Small intestine (tissue), 16 donors: ENCODE measurements at places on chromosomes 7 and 10. TPM values are rescaled to one million over a fixed set of nuclear protein-coding genes. Genes with fewer than 3 reads are reported as not detected.
A peak's percentile ranks its signal among the peaks of the same experiment; 100 is the strongest.

DNA sequence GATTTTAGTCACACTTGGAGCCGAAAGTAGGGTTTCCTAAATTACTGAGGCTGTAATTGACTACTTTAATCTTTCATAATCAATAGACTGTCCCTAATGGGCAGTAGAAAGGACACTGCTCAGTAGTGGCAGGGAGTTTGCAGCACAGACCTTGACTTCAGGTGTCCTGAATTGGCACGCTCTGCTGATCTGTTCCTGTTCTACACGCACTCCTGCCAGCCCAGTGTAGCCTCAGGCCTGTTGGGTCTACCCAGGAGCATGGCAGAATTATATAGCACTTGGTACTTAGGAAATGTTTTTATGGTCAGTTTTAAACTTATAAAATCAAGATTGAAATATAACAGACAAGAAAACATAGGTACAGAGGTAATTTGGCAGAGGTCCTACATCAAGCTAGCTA lies 9.0 kb downstream of the EIF4H start:
- H3K36me3 ChIP-seq, result peaks cover 46% of the 10 kb centered on the region
- no peak overlapping the region for H3K4me3 ChIP-seq

GRCh38 chr10:47453141-47454007 lies 30.5 kb downstream of the ANXA8 start:
- no peak for DNase-seq
- no peaks in the 10 kb centered on the region for H3K4me1 ChIP-seq
- H3K27ac ChIP-seq, result no peak overlapping the region
- H3K27me3 ChIP-seq, result no peaks in the 10 kb centered on the region
- H3K36me3 ChIP-seq, result no peaks in the 10 kb centered on the region

DNA sequence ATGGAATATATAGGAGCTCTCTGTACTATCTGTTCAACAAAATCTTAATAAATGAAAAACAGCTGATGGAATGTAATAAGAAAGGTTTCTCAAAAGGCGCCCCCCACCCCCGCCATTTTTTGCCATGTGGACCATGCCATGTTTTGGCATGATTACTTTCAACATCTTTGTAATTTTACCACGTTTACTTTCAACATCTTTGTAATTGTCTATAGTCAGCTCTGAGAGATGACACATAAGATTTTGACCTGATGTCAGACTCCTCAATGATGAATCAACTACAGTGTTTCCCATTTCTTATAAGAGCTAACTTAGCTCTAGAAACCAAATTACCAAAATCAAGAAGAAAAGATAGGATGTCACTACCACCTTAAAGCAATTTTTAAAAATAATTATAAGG lies 144.9 kb upstream of the AHR start:
- DNase-seq, result no peak
- no peaks in the 10 kb centered on the region for H3K36me3 ChIP-seq
- no peaks in the 10 kb centered on the region for H3K27me3 ChIP-seq

DNA sequence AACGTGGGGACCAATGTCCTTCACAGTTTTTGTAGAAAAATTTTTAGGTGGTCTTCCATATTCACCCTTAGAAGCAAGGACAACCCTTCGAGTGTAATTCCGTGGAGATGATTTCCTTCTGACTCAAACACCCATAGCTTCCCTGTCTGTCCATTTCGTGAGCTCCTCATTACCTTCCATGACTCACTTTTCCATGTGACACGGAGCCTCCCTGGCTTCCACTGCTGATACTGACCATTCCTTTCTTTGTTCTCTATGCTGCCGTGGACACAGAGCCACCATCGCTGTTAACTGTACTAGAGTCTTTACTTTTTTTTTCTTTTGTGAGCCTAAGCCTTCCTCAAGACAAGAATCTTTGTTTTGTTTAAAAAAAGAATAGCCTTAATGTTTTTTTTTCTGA lies 12.5 kb upstream of the ARMS2 start:
- H3K4me1 ChIP-seq, result no peaks in the 10 kb centered on the region
- H3K4me3 ChIP-seq, result no peak overlapping the region
- H3K27me3 ChIP-seq, result no peaks in the 10 kb centered on the region

- H3K36me3 ChIP-seq, result peaks cover 32% of the 10 kb centered on the region
- H3K4me3 ChIP-seq, result no peak overlapping the region
- DNase-seq, result no peak
- peaks cover 3% of the 10 kb centered on the region for H3K4me1 ChIP-seq
- no peaks in the 10 kb centered on the region for H3K27me3 ChIP-seq
These were observed 9.3 kb downstream of the TMEM248 start for GRCh38 chr7:66930341-66930740.

DNA sequence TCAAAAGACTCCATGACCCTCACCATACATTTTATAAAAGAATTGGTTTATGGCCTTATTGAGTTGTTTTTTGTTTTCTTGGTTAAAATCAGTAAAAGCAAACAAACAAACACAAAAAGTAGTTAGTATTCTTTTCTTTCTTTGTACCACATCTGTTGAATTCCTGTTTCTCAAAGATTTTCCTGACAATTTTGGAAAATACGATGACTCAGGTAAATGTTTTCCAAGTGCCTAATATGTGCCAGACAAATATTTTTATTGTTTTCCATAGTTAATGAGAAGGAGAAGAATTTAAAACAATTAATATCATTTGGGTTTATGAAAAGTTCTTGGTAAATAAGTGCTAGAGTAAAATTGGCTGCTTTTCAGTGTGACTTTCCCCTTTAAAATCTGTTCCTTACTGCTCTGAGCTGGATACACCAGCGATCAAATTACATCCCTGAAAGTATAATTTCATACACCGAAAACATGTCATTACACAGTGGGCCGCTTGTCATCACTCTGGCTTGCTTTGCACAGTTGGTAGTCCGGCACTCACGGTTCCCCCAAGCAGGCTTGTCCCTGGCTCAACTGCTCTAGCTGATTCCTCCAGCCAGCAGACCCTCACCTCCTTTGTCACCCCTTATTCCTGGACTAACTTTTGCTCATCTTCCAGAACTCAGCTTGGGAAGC lies 80.5 kb downstream of the TBXAS1 start:
- no peak overlapping the region for H3K4me3 ChIP-seq
- no peak overlapping the region for H3K27ac ChIP-seq
- H3K4me1 ChIP-seq, result peaks cover 2% of the 10 kb centered on the region
- H3K36me3 ChIP-seq, result no peaks in the 10 kb centered on the region
- DNase-seq, result no peak
- no peaks in the 10 kb centered on the region for H3K27me3 ChIP-seq

DNA sequence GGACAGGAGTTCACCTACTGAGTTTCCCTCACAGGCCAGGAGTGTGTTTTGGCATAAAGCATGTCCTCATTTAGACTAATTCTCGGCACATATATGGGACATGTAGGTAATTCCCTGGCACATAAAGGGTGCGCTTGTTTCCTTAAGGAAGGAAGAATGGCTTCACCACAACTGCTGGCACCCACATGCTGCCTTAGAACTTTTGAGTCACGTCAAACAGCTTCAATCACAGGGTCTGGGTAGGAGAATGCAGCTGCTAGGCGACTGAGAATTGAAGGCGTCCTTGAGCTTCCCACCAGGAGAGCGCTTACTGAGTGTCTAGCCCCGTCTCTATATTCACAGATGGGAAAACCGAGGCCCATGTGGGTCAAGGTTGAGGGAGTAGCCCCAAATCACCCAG lies 146.1 kb downstream of the CHN2 start:
- no peak for DNase-seq
- no peaks in the 10 kb centered on the region for H3K27me3 ChIP-seq
- peaks cover 6% of the 10 kb centered on the region for H3K36me3 ChIP-seq
- H3K4me1 ChIP-seq, result no peaks in the 10 kb centered on the region
- H3K4me3 ChIP-seq, result no peak overlapping the region

Gene NME8
- not detected for polyA plus RNA-seq

DNA sequence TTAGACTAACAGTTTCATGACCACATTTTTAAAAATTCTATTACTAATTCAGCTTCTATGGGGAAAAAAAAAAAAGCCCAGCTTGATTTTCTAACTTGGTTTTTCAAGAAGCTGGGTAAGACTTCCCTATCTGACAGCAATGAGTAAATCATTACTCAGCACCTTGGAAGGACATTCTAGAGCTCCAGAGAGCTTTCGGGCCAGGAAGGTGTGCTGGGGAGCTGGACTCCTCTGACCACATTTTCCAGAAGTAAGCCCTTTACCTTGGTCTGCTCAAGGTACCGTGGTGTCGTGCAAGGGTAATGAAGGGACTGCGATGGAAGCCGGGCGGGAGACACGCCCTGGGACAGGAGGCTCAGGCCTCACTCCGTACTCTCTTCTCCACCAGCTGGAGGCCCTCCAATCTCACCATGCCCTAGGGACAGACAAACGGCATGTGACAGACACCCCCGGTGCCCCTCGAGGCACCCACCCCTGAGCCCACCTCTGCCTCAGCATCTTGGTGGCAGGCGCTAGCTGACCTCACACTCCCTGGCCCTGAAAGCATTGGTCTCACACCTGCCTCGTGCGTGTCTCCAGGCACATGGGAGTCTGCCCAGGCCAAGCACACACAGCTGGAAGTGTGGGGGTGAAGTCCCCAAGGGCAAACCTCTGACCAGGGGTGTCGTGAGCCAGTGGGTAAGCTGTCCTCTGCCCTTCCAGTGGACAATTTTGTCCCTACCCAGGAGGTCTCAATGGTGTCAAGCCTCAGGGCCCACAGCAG lies 152.1 kb downstream of the OAT start:
- no peaks in the 10 kb centered on the region for H3K27me3 ChIP-seq
- no peak overlapping the region for H3K4me3 ChIP-seq
- H3K4me1 ChIP-seq, result no peaks in the 10 kb centered on the region
- H3K36me3 ChIP-seq, result no peaks in the 10 kb centered on the region
- no peak overlapping the region for H3K27ac ChIP-seq

DNA sequence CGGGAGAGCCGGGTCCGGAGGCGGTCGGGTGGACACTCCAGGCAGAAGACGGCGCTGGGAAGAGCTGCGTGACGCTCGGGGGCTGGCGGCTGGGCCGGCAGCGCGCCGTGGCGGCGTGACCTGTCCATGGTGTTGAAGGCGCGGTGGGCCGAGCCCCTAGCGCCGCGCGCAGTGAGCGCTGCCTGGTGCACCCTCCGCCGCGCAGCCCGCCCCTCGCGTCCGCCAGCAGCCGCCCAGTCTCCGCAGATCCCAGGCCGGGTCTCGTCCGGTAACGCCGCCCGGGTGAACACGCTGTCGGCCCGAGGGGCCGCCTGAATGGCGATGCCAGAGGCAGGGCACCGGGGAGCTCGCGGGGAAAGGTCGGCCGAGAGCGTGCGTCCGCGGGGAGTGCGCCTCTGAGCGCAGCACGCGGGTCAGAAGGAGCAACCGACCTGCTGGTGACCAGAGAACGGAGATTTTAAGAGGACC lies 657 bp upstream of the TMEM178B start:
- H3K4me1 ChIP-seq, result no peaks in the 10 kb centered on the region
- DNase-seq, result no peak
- H3K36me3 ChIP-seq, result no peaks in the 10 kb centered on the region
- peak overlapping the region; percentile 30 for H3K4me3 ChIP-seq
- H3K27me3 ChIP-seq, result peaks cover 16% of the 10 kb centered on the region

Gene PLEKHA8
- 5.0 TPM for polyA plus RNA-seq

DNA sequence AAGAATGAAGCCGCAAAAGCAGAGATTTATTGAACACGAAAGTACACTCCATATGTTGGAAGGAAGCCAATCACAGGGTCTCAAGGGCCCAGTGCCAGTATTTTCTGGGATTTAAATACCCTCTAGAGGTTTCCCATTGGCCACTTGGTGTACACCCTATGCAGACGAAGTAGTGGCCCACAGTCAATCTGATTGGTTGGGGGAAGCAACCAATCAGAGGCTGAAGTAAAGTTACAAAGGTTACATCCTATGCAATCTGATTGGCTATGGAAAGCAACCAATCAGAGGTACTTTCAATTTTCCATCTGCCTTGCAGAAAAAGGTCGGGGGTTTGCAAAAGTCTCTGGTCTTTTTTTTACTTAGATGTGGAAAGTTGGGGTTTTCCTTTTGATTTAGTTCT lies 481.3 kb upstream of the NRP1 start:
- H3K4me3 ChIP-seq, result no peak overlapping the region
- H3K36me3 ChIP-seq, result no peaks in the 10 kb centered on the region
- H3K27me3 ChIP-seq, result no peaks in the 10 kb centered on the region
- H3K4me1 ChIP-seq, result no peaks in the 10 kb centered on the region

DNA sequence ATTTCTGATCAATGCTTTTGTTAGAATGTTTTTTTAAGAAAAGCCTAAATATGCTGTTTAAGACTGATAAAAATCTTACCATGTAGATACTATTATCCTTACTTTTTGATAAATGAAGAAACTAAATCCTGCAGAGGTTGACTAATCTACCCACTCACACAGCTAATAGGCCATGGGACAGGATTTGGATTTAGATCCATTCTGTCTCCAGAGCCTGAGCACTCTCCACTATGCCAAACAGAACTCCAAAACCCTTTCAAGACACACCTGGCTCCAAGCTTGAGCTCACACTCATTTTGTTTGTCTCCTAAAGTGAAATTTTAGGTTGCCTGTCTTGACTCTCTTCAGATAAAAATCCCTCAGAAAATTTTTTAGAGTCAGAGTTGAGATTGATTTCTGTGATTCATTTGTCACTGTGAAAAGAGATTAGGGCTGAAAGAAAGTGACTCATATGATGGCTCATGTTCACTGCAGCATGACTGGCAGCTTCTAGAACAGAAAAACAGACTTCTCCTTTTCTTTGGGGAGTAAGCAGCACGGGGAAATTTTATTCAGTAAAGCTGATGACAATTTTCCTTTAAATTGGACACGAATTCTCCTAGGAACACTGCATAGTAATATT lies 132.3 kb upstream of the POT1 start:
- no peak overlapping the region for H3K4me3 ChIP-seq
- no peaks in the 10 kb centered on the region for H3K36me3 ChIP-seq
- H3K4me1 ChIP-seq, result no peaks in the 10 kb centered on the region
- DNase-seq, result no peak
- H3K27ac ChIP-seq, result no peak overlapping the region

Gene IL6
- not detected for polyA plus RNA-seq

- no peak for DNase-seq
- H3K36me3 ChIP-seq, result no peaks in the 10 kb centered on the region
- H3K4me3 ChIP-seq, result no peak overlapping the region
- H3K4me1 ChIP-seq, result no peaks in the 10 kb centered on the region
These were observed 75.2 kb downstream of the CDH23 start for GRCh38 chr10:71471957-71472365.

DNA sequence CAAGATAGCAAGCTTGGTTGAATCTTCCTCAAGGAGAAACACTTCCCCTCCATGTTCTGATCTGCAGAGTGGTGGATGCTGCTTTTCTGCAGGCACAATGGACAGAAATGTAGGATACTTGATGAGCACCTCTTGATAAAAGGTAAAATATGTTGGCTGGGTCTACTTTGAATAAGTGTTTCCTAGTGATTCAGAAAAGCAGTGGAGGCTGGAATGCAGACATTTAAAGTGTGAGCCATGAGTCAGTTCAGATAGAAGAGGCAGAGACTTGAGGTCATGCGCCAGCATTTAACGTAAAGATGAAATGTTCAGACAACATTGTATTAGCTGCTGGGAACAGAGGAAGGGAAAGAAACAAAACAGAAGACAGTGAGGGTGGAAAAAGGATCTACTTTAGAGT lies 403.1 kb downstream of the ADRA2A start:
- no peaks in the 10 kb centered on the region for H3K36me3 ChIP-seq
- DNase-seq, result no peak
- H3K27ac ChIP-seq, result no peak overlapping the region
- H3K4me3 ChIP-seq, result no peak overlapping the region
- no peaks in the 10 kb centered on the region for H3K27me3 ChIP-seq
- H3K4me1 ChIP-seq, result no peaks in the 10 kb centered on the region
